ENCODE measurements at places on chromosomes 7 and 10.

- DNase-seq: no peak
These were observed 199.4 kb downstream of the ARHGAP21 start for GRCh38 chr10:24524314-24524713.

- DNase-seq: no peak
These were observed 30.0 kb upstream of the PRKAR2B start for GRCh38 chr7:107014387-107015023.

DNA sequence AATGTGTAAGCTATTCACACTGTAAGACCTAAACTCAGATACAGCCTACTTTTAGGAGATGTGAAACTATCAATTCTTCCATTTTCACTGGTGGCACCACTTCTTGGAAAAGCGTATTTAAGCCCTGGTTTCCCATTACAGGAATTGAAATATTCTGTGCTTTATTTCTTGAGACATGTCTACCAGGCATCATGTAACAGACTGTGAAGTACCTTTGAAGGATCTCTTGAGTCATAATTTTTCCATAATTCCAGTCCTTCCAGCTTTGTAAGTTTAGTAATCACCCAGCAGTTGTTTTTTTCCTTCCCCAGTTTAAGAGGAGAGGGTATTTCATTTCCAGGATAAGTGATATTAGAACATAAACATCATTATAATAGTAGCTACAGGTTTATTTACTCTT, 186.0 kb upstream of the PRPS1L1 start:
- DNase-seq: no peak

DNA sequence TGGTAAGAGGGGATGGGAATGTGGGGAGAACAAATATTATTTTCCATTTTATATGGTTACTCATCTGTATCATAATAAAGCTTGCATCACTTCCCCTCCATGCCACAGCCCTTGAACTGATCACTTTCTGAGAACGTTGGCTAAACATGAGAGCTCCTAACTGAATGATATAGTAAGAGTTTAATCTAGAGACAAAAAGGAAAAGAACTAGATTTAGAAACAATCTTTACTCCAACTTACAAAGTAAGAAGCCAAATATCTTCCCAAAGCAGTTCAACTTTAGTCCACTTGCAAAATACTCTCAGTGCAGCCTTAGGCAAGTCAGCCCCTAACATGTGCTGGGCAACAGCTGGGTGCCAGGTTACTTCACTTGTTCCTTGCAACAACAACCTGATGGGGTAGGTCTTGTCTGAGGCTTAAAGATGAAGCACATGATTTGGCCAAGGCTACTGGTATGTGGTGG, 20.3 kb downstream of the SMURF1 start:
- DNase-seq: no peak

GRCh38 chr7:20466543-20467021, 135.9 kb downstream of the ITGB8 start:
- peak; percentile 2 for DNase-seq

GRCh38 chr7:155738652-155739537, 73.4 kb downstream of the SHH start:
- DNase-seq: peak; percentile 65

- no peak for DNase-seq
These were observed 96.4 kb downstream of the FOXL3 start for GRCh38 chr7:386385-386784.

DNA sequence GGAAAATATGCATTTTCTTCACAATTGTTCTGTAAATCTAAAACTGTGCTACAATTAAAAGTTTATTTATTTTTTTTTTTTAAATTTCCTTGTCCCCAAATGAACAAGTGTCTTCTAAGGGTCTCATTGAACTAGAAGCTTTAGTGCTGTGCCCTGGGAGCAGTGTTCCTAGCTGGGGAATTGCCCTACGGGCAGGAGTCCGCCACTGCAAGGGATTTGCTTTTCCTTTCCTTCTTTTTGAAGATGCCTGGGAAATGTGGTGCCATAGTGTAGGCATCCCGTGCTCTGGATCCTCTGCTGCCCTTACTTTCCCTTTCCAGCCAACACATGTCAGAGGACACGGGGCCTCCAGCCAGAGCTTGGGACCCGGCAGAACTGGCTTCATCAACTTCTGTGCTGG, 177.1 kb upstream of the CTBP2 start:
- DNase-seq: no peak

DNA sequence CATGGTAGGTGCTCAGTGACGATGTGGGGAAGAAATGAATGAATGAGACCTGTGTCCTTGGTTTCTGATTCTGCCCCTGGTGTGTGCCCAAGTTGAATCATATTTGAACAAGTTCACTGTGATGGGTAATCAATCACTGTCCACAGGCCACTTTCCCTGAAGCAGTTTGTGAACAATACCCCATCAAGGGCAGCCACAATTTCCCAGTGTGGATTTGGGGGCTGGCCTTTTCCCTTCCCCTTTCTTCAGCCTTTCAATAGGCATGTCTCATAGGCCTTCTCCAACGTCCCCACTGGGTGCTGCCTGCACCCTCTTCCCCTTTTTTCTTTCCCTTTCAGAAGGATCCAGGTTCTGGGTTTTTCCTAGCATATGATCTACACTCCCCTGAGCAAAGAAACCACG, 64.7 kb downstream of the CREB5 start:
- DNase-seq: no peak

DNA sequence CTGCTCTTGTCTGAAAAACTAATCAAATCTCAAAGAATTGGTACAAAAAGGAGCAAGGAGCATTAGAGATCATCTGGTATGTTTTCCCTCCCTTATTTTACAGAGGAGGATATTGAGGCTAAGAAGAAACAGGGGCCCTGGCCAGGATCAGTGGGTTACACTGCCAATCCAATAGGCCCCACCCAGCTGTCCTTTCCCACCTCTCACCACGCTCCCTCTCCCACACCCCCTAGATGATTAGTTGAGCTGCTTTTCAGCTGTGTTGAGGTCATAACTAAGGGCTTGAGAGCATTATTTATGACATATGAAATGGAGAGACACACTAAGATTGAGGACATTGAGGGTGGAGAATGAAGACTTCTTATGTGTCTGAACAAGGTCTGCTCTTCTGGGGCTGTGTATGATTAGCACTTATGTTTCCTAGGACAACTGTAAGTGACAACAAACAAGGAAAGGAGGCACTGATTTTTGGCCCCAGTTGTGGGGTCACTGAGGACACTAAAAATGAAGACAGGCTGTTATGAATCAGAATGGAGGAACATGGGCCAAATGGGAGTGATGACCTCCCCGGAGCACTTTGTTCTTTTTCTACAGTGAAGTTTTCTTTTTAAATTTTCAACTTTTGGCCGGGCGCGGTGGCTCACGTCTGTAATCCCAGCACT, 26.5 kb downstream of the VWA2 start:
- no peak for DNase-seq

DNA sequence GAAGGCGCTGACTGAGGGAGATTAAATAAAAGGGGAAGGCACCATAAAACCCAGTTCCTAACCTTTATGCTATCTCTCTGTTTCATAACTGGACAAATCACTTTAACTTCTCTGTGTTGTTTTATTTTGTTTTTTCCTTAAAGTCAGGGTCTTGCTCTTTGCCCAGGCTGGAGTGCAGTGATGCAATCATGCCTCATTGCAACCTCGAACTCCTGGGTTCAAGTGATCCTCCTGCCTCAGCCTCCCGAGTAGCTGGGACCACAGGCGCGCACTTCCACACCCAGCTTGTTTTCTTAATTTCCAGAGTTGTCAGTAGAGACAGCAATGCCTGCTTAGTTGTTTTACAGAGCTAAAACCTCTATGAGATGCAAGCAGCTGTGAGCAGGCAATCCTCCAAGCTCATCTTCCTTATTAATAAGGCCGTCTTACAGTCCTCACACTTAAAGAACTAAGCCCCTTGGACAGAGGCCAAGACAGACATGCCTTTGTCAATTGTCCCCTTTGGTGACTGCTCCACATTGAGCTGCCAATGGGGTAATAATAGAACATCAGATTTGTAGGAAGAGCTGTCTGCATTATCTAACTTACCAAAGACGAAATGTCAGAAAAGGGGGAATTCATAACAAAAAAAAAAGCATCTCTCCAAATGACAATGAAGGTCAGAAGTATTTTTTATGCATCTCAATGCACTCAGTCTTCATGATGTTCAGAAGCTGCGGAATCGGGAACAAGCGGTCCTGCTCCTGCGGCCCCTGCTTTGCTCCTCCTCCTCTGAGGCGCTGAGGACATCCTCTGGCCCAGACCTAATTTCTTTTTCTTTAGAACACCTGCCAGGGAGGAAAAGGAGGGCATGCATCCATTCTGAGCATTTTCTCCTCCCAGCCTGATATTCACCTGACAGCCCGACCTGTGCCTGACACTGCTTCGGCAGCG, 62.7 kb upstream of the RNF32 start:
- DNase-seq: no peak

DNA sequence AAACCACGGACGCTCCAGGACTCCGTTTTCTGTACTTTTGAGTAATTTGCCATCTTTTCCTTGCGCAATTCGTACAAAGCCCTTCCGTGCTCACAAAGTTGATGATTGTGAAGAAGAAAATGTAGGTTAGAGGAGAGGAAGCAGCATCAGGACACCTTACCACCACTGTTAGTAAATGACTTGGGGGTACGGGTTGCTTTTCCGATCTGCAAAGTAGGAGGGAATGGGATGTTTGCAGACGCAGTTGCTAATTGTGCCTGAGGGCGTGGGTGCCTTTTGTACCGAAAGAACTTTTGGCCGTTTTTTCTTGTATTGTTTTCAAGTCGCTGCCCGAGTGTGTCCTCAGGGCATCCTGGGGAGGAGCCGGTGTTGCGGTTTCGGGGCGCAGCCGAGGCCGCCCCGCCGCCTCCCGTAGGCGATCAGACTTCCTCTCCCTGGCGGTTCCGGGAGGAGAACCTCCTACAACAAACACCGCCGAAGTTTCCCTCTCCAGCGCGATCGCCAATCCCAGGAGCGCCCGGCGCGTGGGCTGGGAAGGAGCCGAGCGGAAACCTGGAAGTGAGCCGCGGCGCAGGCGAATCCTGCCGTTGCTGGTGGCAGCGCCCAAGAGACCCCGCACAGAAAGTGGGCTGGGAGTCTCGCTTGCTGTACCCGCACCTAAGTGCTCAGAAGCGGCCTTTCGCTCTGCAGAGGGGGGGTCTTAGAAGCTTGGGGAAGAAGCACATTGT, 1.0 kb downstream of the PRR15 start:
- no peak for DNase-seq

GRCh38 chr7:55474944-55475854, 97.1 kb downstream of the VOPP1 start:
- peak; percentile 49 for DNase-seq

DNA sequence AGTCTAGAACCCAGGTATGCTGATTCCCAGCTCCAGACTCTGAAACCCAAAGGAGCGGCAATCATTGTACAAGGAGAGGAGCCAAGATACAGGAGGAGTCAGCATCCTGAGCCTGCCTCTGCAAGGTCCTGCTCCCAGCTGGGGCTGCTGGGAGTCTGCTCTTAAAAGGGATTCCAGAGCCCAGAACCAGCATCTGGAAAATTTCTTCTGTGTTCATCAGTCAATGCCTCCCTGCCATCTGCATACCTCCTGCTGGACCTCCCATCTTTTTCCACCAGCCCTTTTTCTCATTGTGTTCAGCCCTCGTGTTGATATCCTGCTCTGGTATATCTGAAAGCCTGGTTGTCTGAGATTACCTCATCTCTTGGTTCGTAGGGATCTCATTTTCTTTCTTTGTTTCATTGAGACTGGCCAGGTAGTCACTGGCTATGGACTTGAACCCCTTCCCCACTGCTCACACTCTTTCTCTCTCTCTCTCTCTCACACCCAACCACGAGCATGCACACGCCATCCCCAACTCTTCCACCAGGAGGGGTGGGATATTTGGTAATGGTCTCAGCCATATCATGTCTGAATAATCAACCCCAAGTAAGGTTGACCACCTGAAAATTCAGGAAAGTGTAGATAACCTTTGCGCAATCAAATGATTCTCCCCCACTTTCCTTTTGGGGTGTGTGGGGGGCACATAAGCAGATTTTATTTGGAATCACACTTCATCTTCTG, 608.8 kb downstream of the LRMDA start:
- DNase-seq: no peak

DNA sequence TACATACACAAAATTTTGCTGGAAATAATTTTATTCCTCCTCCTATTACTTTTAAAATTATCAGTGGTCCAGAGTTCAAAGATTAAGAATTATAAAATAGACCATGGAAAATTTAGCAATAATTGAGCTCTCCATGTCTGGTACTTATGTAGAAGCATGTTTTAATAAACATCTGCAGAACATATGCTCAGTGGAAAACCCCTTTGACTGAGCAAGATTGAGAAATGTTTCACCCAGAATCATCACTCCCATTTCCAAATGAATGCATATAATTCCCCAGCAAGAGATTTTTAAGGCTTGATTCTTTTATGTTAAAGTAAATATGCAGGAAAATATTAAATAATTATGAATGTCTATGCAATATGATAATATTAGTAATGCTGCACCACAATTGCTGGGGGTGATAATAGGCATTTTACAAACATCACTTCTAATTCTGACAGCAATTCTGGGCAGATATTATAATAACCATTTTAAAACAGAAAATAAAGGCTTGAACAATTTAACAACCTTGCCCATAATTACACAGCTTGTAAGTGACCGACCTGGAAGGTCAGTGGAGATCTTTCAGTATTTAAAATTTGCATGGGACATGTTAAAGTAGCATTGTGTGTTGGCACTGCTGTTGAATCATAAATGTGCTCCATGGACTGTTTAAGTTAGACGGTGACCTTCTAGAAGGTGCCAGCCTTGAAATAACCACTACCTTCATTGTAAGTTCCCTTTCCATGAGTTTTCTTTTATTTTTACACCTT, 45.6 kb upstream of the TES start:
- DNase-seq: no peak

DNA sequence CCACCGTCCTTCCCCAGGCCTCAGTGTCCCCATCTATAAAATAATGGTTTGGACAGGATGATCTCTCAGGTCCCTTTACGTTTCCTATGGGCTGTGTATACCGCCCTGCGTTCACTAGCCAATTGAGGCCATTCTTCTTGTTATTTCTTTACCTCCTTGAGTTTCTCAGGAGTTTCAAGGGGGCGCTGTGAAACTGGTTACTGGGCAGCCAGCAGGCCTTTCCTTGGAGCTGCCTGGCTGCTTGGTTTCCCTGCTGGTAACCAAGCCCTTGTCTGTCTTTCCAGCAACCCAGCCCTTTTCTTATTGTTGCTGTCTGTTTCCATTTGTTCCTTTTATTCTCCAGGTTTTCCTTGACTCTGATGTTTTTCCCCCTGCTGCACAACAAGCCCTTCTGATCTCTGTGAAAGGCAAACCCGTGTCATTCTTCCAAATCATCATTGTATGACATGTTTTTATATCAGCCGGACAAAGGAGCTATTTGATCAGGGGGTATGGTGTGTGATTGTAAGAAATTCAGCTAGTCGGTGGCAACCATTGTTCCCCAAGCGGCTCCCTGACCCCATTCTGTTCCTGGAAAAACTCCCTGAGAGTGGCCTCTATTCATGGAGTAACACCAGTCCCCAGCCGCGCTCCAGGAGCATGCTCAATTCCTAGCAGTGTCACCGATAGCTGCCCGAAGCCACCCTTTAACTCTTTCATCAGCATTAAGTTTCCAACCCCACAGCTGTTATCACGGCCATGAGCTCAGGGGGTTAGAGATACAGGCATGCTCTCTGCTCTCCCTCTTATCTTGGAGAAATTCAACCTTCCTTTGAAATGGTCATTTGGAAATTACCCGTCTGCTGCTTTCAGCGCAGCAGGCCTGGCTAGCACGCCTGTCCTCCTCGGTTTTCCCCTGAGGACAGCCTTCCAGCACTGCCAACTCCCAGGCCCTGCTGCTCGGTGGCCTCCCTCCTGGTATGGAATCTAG, 26.6 kb downstream of the FGF8 start:
- DNase-seq: no peak

Measured in CD4-positive, alpha-beta T cell treated with Interleukin-17A for 1 hour (primary cell).